Endothelial cell of coronary artery (primary cell): ENCODE measurements at places on chromosomes 7 and 10. TPM values are rescaled to one million over a fixed set of nuclear protein-coding genes. Genes with fewer than 3 reads are reported as not detected.

FFAR4 gene
- not detected in 2 replicates for total RNA-seq

LBX1 gene
- not detected in 2 replicates for total RNA-seq

TAS2R5 gene
- total RNA-seq = 0.81 and 0.94 TPM in 2 replicates

LRRC17 gene
- 5.7 and 20.7 TPM in 2 replicates for total RNA-seq

SUV39H2 gene
- 14.1 and 15.7 TPM in 2 replicates for total RNA-seq

EN2 gene
- 0.09 TPM in 1 of 2 replicates, not detected in the other for total RNA-seq

PCLO gene
- 0.09 and 0.45 TPM in 2 replicates for total RNA-seq

CDHR1 gene
- total RNA-seq = not detected in 2 replicates

OR9A2 gene
- not detected in 2 replicates for total RNA-seq

PNLIPRP2 gene
- total RNA-seq = not detected in 2 replicates
